ENCODE measurements at places on chromosomes 4 and X.

DNA sequence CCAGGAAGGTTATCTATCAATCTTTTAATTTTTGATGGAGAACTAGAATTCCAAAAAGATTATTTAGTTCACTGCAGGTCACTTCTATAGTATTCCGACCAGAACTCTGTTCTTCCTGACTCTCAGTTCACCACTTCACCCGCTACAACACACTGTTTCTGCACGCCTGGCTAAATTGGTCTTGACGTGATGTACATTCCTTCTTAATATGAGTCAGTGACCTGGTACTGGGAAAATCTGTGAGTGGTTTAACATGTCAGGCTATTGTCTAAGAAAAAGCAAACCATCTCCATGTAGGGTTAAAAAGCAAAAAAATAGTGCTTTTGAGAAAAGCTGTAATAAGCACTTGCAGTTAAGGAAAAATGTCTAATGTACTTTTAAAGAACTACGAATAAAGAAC, 120.4 kb downstream of the NDST3 start:
- no peak for DNase-seq

- DNase-seq = no peak
These were observed 357.9 kb downstream of the HS3ST1 start for GRCh38 chr4:11070813-11071212.

DNA sequence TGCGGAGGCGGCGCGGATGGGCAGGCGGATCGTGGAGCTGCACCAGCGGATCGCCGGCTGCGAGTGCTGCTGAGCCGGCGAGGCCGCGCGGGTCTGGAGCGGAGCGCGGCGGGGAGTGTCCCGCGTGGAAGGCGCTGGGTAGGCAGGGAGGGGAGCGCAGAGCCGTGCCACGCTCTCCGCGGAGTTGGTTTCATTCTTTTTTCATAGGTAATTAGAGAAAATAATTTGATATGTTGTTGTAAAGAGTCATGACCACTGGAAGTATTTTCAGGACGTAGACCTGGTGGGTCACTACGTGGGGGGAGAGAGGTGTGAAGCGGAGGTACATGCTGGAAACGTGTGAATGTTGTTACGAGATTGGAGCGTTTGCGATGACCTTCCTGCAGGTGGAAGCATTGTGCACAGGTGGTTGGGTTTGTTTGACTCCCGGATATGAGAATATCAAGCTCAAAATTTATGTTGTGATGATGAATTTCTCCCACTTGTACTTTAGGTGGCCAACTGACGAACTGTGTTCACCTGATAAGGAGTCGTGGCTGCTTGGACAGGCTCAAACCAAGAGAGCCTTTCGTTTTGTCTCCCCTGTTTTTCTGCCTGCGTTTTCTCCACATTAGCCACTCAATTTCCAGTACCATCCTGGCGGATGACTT, 19.1 kb upstream of the S100P start:
- peak; percentile 63 for DNase-seq

- DNase-seq = no peak
These were observed 5.8 kb downstream of the LAS1L start for GRCh38 chrX:65528705-65529340.

DNA sequence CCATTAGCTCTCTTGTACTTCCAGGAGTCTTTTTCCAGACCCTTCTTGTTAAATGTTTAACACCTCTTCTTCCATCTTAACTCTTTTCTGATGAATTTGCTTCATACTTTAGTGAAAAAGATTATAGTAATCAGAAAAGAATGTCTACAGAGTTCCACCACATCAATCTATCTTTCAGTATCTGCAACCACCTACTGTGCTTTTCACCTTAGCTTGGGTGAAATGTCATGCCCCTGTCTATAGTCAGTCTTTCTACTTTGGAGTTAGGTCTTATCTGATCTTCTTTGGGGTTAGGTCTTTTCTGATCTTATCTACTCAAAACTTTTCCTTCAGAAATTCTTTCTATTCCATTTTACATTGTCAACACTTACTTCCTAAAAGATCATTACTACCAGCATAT, 1310.2 kb downstream of the PCDH7 start:
- DNase-seq = no peak
